T-helper 17 cell (primary cell): ENCODE measurements at places on chromosomes 1 and 21. TPM values are rescaled to one million over a fixed set of nuclear protein-coding genes. Genes with fewer than 3 reads are reported as not detected.

The ANGPTL3 gene
- not detected for total RNA-seq

The FMO2 gene
- total RNA-seq, result not detected

DNA sequence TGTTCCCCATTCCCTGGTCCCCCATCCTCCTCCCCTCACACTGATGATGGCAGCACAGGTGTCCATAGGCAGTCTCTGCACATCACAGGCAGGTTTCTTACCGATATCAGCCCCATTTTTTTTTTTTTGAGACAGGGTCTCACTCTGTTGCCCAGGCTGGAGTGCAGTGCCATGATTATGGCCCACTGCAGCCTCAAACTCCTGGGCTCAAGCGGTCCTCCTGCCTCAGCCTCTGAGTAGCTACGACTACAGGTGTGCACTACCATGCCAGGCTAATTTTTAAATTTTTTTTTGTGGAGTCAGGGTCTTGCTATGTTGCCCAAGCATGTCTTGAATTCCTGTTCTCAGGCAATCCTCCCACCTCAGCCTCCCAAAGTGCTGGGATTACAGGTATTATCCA is 28.9 kb upstream of the SDHB start:
- H3K27ac ChIP-seq, result no peak overlapping the region
- no peaks in the 10 kb centered on the region for H3K36me3 ChIP-seq
- no peak overlapping the region for H3K4me3 ChIP-seq

GRCh38 chr1:119893827-119894700 is 2.3 kb downstream of the ADAM30 start:
- no peaks in the 10 kb centered on the region for H3K36me3 ChIP-seq
- H3K4me3 ChIP-seq, result peak overlapping the region; percentile 36
- H3K27ac ChIP-seq, result peak overlapping the region; percentile 44
- H3K4me1 ChIP-seq, result peaks cover 13% of the 10 kb centered on the region

GRCh38 chr1:36156329-36157114 is 562 bp downstream of the MAP7D1 start:
- H3K4me3 ChIP-seq, result peak overlapping the region; percentile 97
- peaks cover under 1% of the 10 kb centered on the region for H3K36me3 ChIP-seq
- peak; percentile 33 for DNase-seq
- no peaks in the 10 kb centered on the region for H3K27me3 ChIP-seq
- peaks cover 63% of the 10 kb centered on the region for H3K4me1 ChIP-seq

- no peaks in the 10 kb centered on the region for H3K27me3 ChIP-seq
- no peak for DNase-seq
- no peak overlapping the region for H3K27ac ChIP-seq
- no peaks in the 10 kb centered on the region for H3K4me1 ChIP-seq
- peaks cover 2% of the 10 kb centered on the region for H3K36me3 ChIP-seq
Measured at GRCh38 chr21:33761441-33762036, 119.2 kb downstream of the ITSN1 start.
